ENCODE measurements at places on chromosomes 11 and 22.

DNA sequence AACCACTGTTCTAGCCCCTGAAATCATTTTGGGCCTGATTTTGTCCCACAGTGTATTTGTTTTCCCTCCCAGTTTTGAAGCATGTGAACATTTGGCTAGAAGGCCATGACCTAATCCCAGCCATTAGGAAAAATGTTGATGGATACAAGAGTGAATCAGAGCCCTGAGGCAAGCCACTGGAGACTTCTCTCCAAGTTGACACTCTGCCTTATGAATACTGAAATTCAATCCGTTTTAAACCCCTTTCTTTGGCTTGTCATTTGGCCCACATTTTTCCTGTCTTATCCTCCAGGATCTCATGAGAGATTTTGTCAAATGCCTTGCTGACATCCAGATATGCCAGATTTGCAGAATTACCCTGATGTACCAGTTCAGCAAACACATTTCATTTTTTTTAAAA is 158.8 kb downstream of the FAT3 start:
- no peak for DNase-seq

- peak; percentile 35 for DNase-seq
These were observed 101.0 kb downstream of the GGTLC2 start for GRCh38 chr22:22745225-22746060.

GRCh38 chr22:19097518-19097917 is 24.7 kb downstream of the DGCR2 start:
- no peak for DNase-seq

GRCh38 chr11:133064152-133064877 is 468.0 kb downstream of the OPCML start:
- DNase-seq, result no peak

- DNase-seq, result no peak
These were observed 189.2 kb upstream of the TBCEL start for GRCh38 chr11:120834686-120835210.

DNA sequence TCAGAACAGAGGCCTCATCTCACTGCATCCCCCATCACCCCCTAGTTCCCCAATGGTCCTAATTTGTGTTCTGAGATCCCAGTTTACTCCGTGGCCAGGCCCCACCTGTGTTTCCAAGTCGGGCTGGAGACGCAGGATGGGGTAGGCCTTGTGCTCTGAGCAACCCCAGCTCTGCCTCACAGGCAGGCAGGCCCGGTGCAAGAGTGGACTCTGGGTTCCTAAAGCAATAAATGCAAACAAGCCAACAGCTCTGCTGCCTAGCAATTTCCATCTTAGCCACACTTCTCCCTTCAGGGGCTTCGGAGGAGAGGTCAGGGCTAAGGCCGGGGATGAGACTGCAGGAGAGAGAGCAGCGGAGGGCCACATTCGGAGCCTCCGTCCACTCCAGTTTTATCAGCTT is 2.5 kb upstream of the EPS8L2 start:
- no peak for DNase-seq

GRCh38 chr11:24132471-24132870 is 364.4 kb upstream of the LUZP2 start:
- DNase-seq, result no peak

GRCh38 chr22:48827904-48828555 is 999.6 kb downstream of the BRD1 start:
- no peak for DNase-seq

Data from stimulated activated CD4-positive, alpha-beta T cell treated with anti-CD3 and anti-CD28 coated beads, Interleukin-2, amount 100 ng/mL, for 48 hours (primary cell).